SJSA1 (cell line): ENCODE measurements at places on chromosomes 2 and 18.

DNA sequence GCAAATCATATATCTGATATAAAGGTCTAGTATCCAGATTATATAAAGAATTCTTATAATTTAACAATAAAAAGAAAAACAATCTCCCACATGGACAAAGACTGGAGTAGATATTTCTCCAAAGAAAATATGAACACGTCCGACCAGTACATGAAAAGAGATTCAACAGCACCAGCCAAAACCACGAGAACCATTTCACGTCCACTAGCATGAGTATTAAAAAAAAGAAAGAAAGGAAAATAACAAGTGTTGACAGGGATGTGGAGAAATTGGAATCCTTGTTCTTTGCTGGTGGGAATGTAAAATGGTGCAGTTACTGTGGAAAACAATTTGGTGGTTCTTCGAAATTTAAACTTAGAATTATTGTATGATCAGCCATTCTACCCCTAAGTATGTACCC is 432.7 kb upstream of the TRIB2 start:
- no peak overlapping the region for H3K27ac ChIP-seq
- peaks cover 18% of the 10 kb centered on the region for H3K4me1 ChIP-seq
- no peak for DNase-seq
- no peak overlapping the region for H3K4me3 ChIP-seq

GRCh38 chr2:233430651-233431050 is 76.4 kb downstream of the DGKD start:
- peaks cover 25% of the 10 kb centered on the region for H3K4me1 ChIP-seq
- H3K27ac ChIP-seq: peak overlapping the region; percentile 65
- H3K36me3 ChIP-seq: peaks cover 30% of the 10 kb centered on the region
- DNase-seq: no peak
- no peaks in the 10 kb centered on the region for H3K27me3 ChIP-seq

DNA sequence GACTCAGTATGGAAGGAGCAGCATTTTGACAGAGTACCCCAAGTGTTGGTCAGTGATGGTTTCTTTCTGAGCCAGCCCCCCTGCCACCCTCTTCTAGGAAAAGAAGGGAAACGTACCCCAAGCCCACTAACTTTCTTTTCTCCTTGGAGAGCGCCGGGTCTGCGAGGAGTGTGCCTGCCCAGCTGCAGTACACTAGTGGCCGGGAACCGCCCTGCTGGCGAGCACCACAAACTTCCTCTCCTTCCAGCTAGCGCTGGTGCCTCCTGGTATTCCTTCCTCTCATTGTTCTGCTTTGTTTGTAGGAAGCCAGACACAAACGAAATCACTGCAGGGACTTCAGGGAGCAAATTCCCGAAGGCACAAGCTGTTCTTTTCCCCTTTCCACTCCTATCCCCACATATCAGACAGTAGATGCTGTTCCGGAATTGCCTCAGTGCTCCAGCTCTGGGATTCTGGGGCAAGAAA is 1.8 kb downstream of the CCDC85A start:
- H3K36me3 ChIP-seq: no peaks in the 10 kb centered on the region
- H3K4me1 ChIP-seq: peaks cover 18% of the 10 kb centered on the region
- peaks cover 33% of the 10 kb centered on the region for H3K27me3 ChIP-seq
- peak; percentile 30 for DNase-seq
- H3K4me3 ChIP-seq: peak overlapping the region; percentile 40

DNA sequence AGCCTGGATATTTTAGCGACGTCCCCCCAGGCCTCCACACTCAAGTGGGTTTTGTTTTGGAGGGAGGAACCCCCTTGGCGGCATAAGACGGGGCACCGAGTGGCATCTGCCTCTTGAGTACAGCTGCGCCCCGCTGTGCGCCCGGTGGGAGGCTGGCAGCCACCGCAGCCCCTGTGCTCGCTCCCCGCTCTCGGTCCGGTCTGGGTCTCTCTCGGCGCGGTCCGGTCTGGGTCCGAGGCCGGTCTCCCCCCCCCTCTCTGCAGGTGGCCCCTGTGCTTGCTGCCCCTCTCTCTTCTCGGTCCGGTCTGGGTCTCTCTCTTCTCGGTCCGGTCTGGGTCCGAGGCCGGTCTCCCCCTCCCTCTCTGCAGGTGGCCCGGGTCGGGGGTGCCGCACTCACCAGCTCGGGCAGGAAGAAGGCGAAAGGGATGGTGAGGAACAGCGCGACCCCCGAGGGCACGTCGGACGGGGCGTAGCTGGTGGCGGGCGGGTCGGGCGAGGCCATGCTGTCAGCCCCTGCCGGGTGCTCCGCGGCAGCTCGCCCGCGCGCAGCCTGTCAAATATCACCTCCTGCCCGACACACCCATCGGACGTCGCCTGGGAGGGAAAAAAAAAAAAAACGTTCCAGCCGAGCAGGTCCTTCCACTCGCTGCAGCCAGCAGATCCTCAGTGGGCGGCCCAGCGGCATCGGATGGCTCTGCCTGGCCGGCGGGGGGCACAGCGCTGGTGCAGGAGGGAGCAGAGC is at the start of gene MALL:
TSS of gene MALL (minus strand) at position 532 of the 742 bp plus-strand sequence. CDS start at position 502, 30 bp downstream.
- no peak within 1 kb of the TSS for H3K4me3 ChIP-seq
- no peak within 1 kb of the TSS for H3K27ac ChIP-seq
- no peak for DNase-seq
- H3K4me1 ChIP-seq: no peaks in the 10 kb centered on the region
- H3K36me3 ChIP-seq: no peaks in the 10 kb centered on the region

GRCh38 chr2:112339986-112340385 is 64.6 kb downstream of the ZC3H6 start:
- H3K4me3 ChIP-seq: no peak overlapping the region
- H3K27me3 ChIP-seq: no peaks in the 10 kb centered on the region; the same call in 1 of the 2 replicates
- H3K36me3 ChIP-seq: no peaks in the 10 kb centered on the region
- H3K4me1 ChIP-seq: no peaks in the 10 kb centered on the region
- DNase-seq: no peak
- H3K27ac ChIP-seq: no peak overlapping the region

- no peaks in the 10 kb centered on the region for H3K4me1 ChIP-seq
- no peak overlapping the region for H3K4me3 ChIP-seq
- H3K27ac ChIP-seq: no peak overlapping the region
- DNase-seq: no peak
Measured at GRCh38 chr2:170277951-170278350, 100.0 kb downstream of the MYO3B start.

- H3K4me3 ChIP-seq: no peak overlapping the region
- H3K27me3 ChIP-seq: peaks cover 35% of the 10 kb centered on the region
- no peak overlapping the region for H3K27ac ChIP-seq
- no peak for DNase-seq
- no peaks in the 10 kb centered on the region for H3K36me3 ChIP-seq
Measured at GRCh38 chr2:240737958-240738357, 46.3 kb downstream of the AQP12A start.

GRCh38 chr2:200593905-200594304 is 8.1 kb downstream of the AOX1 start:
- no peaks in the 10 kb centered on the region for H3K27me3 ChIP-seq
- no peak for DNase-seq
- H3K4me1 ChIP-seq: peaks cover 11% of the 10 kb centered on the region
- H3K27ac ChIP-seq: no peak overlapping the region
- H3K36me3 ChIP-seq: no peaks in the 10 kb centered on the region

- H3K4me1 ChIP-seq: no peaks in the 10 kb centered on the region
- no peaks in the 10 kb centered on the region for H3K36me3 ChIP-seq
- no peak for DNase-seq
- H3K27me3 ChIP-seq: peaks cover 28% of the 10 kb centered on the region
- H3K4me3 ChIP-seq: no peak overlapping the region
- H3K27ac ChIP-seq: no peak overlapping the region
Measured at GRCh38 chr2:240733803-240734495, 42.3 kb downstream of the AQP12A start.

GRCh38 chr2:112077814-112078213 is 22.7 kb downstream of the TMEM87B start:
- no peak overlapping the region for H3K27ac ChIP-seq
- H3K4me1 ChIP-seq: peaks cover 28% of the 10 kb centered on the region
- H3K36me3 ChIP-seq: peaks cover 69% of the 10 kb centered on the region
- no peak overlapping the region for H3K4me3 ChIP-seq
- no peaks in the 10 kb centered on the region for H3K27me3 ChIP-seq

DNA sequence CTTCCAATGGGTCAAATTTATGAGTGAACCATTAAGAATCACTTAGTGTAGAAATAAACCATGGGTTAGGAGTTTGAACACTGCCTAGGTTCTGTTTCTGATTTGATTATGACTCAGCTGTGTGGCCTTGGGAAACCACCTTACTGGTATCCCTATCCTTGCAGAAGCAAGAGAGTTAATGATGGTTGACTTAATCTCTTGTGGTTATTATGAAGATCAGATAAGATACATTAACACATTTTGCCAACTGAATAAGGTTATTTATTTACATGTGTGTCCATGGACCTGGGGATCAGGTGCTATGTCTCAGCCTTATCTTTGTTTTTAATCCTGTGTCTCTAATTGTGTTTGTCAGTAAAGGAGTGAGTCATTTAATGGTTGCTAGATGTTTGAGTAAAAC is 5.4 kb upstream of the KCNJ13 start:
- no peaks in the 10 kb centered on the region for H3K27me3 ChIP-seq
- no peak overlapping the region for H3K4me3 ChIP-seq
- no peak overlapping the region for H3K27ac ChIP-seq
- no peaks in the 10 kb centered on the region; the same call in 1 of the 2 replicates for H3K4me1 ChIP-seq

- no peaks in the 10 kb centered on the region for H3K27me3 ChIP-seq
- peaks cover 7% of the 10 kb centered on the region; the same call in 1 of the 2 replicates for H3K36me3 ChIP-seq
- no peak for DNase-seq
- H3K4me1 ChIP-seq: peaks cover 20% of the 10 kb centered on the region
- no peak overlapping the region for H3K4me3 ChIP-seq
- H3K27ac ChIP-seq: no peak overlapping the region
Measured at GRCh38 chr18:808086-808485, 4.0 kb downstream of the YES1 start.

- H3K27me3 ChIP-seq: no peaks in the 10 kb centered on the region
- no peaks in the 10 kb centered on the region for H3K36me3 ChIP-seq
- no peak overlapping the region for H3K27ac ChIP-seq
- no peak overlapping the region for H3K4me3 ChIP-seq
- no peak for DNase-seq
Measured at GRCh38 chr2:197281421-197281820, 29.2 kb downstream of the ANKRD44 start.

GRCh38 chr18:46437061-46437460 is 220.0 kb downstream of the LOXHD1 start:
- DNase-seq: no peak
- no peaks in the 10 kb centered on the region for H3K27me3 ChIP-seq
- no peaks in the 10 kb centered on the region for H3K36me3 ChIP-seq
- H3K4me3 ChIP-seq: no peak overlapping the region
- no peak overlapping the region for H3K27ac ChIP-seq
- peaks cover under 1% of the 10 kb centered on the region; the same call in 1 of the 2 replicates for H3K4me1 ChIP-seq

- no peaks in the 10 kb centered on the region for H3K36me3 ChIP-seq
- H3K4me3 ChIP-seq: no peak overlapping the region
- no peaks in the 10 kb centered on the region for H3K27me3 ChIP-seq
- no peak for DNase-seq
- no peaks in the 10 kb centered on the region for H3K4me1 ChIP-seq
Measured at GRCh38 chr2:153870308-153870707, 1.4 kb upstream of the GALNT13 start.

DNA sequence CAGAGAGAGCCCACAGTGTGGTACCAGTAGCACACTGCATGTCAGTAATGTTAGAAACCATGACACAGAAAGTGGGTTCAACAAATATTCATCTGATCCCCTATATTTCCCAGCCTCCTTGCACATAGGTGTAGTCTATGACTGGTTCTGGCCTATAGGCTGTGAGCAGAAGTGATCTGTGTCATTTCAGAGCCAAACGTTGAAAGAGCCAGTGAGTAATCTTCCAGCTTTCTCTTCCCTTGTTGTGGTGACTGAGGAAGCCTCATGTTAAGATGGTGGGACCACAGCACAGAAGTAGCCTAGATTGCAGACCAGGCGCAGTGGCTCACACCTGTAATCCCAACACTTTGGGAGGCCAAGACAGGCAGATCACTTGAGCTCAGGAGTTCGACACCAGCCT is 4.1 kb downstream of the TMEM237 start:
- H3K27ac ChIP-seq: no peak overlapping the region
- DNase-seq: no peak
- H3K4me3 ChIP-seq: no peak overlapping the region
- H3K27me3 ChIP-seq: no peaks in the 10 kb centered on the region

- no peak overlapping the region for H3K27ac ChIP-seq
- DNase-seq: no peak
- no peaks in the 10 kb centered on the region for H3K27me3 ChIP-seq
- no peaks in the 10 kb centered on the region for H3K4me1 ChIP-seq
Measured at GRCh38 chr2:205883965-205884364, 201.7 kb downstream of the NRP2 start.

DNA sequence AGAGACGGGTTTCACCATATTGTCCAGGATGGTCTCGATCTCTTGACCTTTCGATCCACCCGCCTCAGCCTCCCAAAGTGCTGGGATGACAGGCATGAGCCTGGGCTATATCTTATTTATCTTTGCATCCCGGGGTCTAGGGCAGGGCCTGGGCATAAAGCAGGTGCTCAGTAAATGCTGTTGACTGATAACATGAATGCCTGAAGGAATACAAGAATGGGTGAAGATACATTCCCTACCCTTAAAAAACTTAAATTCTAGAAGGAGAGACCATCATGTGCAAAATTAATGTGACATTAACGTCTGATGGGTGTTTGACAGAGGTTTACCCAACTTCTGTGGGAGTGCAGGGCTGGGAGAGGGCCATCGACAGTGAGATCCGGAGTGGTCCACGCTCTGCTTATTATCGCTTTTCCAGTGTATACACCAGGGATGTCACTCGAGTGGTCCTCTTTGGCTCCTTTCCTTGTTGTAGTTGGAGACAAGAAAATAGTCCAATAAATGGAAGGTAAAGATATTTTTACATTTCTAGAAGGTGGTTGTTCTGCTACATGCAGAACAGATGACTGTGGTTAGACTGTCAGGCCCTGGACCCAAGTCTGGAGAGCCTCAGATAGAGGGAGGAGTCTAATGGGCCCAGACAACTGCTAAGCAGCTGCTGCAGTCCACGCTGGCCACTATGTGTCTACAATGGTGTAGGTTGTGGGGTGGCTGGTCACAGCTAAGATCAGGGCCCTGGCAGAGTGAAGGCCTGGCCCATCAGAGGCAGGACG is 131.7 kb downstream of the MYCN start:
- H3K27ac ChIP-seq: no peak overlapping the region
- H3K36me3 ChIP-seq: no peaks in the 10 kb centered on the region
- H3K27me3 ChIP-seq: no peaks in the 10 kb centered on the region
- no peak for DNase-seq

GRCh38 chr2:1651121-1652033 is 92.9 kb downstream of the PXDN start:
- peaks cover 87% of the 10 kb centered on the region for H3K36me3 ChIP-seq
- peak; percentile 29 for DNase-seq
- H3K4me3 ChIP-seq: no peak overlapping the region
- H3K27me3 ChIP-seq: no peaks in the 10 kb centered on the region
- H3K27ac ChIP-seq: no peak overlapping the region

DNA sequence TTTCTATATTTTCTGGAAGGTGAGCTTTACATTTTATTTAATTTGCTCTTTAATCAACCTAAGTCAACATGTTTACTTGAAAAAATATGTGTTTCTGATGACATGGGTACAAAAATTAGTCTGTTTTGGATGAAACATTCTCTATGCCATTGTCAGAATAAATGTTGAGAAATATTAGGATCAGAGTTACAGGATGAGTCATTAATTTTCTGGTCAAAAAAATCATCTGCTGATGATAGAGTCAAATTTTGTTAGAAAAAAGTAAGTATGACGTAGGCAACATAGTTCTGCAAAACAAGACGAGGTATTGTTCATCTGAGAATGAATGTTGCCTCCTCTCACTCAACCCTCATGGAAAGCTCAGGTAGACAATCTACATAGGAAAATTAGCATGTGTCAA is 107.6 kb upstream of the CAVIN2 start:
- peaks cover 12% of the 10 kb centered on the region for H3K4me1 ChIP-seq
- H3K27ac ChIP-seq: no peak overlapping the region
- no peaks in the 10 kb centered on the region for H3K36me3 ChIP-seq
- H3K27me3 ChIP-seq: no peaks in the 10 kb centered on the region
- no peak for DNase-seq
- no peak overlapping the region for H3K4me3 ChIP-seq
